Upper lobe of left lung (tissue), 6 donors: ENCODE measurements at places on chromosomes 11 and 22. TPM values are rescaled to one million over a fixed set of nuclear protein-coding genes. Genes with fewer than 3 reads are reported as not detected.
A peak's percentile ranks its signal among the peaks of the same experiment; 100 is the strongest.

Gene HPS5
- total RNA-seq = 32.5 TPM

Gene SULT4A1
- not detected for total RNA-seq

Gene LINC01488
- not detected for total RNA-seq

GRCh38 chr22:48438800-48439559, 1388.7 kb downstream of the BRD1 start:
- no peaks in the 10 kb centered on the region for H3K4me1 ChIP-seq
- H3K4me3 ChIP-seq = no peak overlapping the region
- no peaks in the 10 kb centered on the region for H3K36me3 ChIP-seq
- no peaks in the 10 kb centered on the region for H3K27me3 ChIP-seq
- no peak overlapping the region for H3K27ac ChIP-seq

GRCh38 chr11:2120359-2121100, 18.7 kb downstream of the IGF2 start:
- H3K27ac ChIP-seq = no peak overlapping the region
- peaks cover 5% of the 10 kb centered on the region for H3K27me3 ChIP-seq
- no peaks in the 10 kb centered on the region for H3K4me1 ChIP-seq
- H3K36me3 ChIP-seq = no peaks in the 10 kb centered on the region
- peak; percentile 57 for DNase-seq

DNA sequence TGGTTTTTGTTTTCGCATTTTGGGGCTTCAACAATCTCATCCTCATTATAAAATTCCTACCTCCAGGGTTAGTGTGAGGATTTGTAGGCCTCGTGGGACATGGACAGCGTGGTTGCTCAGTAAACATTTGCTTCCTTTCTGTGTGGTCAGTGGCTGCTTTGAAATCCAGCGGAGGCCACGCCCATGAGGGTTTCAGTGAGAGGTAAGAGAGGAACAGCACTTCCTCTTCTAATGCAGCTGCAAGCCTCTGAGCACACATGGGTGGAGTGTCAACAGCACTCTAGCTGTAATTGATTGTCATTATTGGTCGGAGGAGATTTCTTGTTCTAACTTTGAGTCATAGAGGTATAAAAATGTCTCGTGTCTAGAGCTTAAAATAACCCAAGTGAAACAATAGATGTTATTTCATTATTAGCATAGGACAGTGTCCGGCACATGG, 6.0 kb upstream of the ARHGAP42 start:
- H3K4me3 ChIP-seq = no peak overlapping the region
- H3K4me1 ChIP-seq = no peaks in the 10 kb centered on the region
- no peaks in the 10 kb centered on the region for H3K36me3 ChIP-seq
- H3K27ac ChIP-seq = no peak overlapping the region

DNA sequence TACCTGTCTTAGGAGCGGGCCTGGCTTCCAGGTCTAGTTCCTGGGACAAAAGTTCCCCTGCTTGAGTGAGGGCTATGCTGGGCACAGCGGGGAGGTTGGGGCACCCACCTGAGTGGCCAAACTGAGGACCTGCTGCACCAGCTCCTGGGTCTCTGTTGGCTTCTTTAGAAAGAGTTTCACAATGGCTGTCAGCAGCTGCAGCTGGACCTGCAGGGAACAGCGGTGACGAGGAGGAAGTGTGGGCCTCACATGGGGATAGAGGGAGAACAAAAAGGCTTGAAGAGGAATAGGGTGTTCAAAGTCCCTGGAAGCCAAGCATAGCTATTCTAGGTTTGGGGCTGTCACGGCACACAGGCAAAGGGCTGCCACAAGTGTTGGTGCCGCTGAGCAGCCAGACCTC, 26.7 kb upstream of the RASL10A start:
- peaks cover 16% of the 10 kb centered on the region for H3K4me1 ChIP-seq
- H3K36me3 ChIP-seq = peaks cover 30% of the 10 kb centered on the region
- H3K4me3 ChIP-seq = no peak overlapping the region
- no peak overlapping the region for H3K27ac ChIP-seq
- H3K27me3 ChIP-seq = no peaks in the 10 kb centered on the region

- H3K4me1 ChIP-seq = no peaks in the 10 kb centered on the region
- H3K36me3 ChIP-seq = peaks cover 11% of the 10 kb centered on the region
- no peak overlapping the region for H3K27ac ChIP-seq
- no peaks in the 10 kb centered on the region for H3K27me3 ChIP-seq
- no peak overlapping the region for H3K4me3 ChIP-seq
- no peak for DNase-seq
These were observed 47.2 kb downstream of the POLD3 start for GRCh38 chr11:74639533-74639932.

- no peaks in the 10 kb centered on the region for H3K27me3 ChIP-seq
- H3K36me3 ChIP-seq = no peaks in the 10 kb centered on the region
- no peak overlapping the region for H3K4me3 ChIP-seq
- H3K27ac ChIP-seq = no peak overlapping the region
These were observed 43.2 kb downstream of the PANX1 start for GRCh38 chr11:94171693-94172440.

- no peaks in the 10 kb centered on the region for H3K36me3 ChIP-seq
- no peak overlapping the region for H3K4me3 ChIP-seq
- peaks cover 6% of the 10 kb centered on the region for H3K27me3 ChIP-seq
- no peak overlapping the region for H3K27ac ChIP-seq
- no peak for DNase-seq
- no peaks in the 10 kb centered on the region for H3K4me1 ChIP-seq
These were observed 7.6 kb downstream of the IGF2 start for GRCh38 chr11:2131371-2132236.

DNA sequence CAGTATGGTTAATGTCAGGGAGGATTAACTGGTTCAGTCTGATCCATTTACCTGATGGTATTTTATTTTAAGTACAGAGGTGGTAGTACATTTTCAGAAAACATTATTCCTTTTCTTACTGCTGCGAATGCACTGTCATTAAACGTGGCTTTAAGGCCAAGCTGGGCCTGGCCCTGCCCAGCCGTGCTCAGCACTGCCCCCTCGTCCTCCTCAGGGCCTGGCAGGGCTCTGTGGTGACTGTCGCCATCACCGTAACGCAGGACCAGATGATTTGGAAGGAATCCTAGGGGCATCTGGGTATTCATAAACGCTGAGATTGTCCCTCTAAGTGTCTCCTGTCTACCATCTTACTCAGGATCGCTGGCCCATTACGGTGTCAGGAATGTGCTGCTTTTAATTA, 302.0 kb downstream of the TBC1D22A start:
- no peak for DNase-seq
- peaks cover 23% of the 10 kb centered on the region for H3K36me3 ChIP-seq
- no peak overlapping the region for H3K27ac ChIP-seq
- no peaks in the 10 kb centered on the region for H3K27me3 ChIP-seq
- H3K4me3 ChIP-seq = no peak overlapping the region
- H3K4me1 ChIP-seq = no peaks in the 10 kb centered on the region
